ENCODE measurements at places on chromosomes 1 and 21.

DNA sequence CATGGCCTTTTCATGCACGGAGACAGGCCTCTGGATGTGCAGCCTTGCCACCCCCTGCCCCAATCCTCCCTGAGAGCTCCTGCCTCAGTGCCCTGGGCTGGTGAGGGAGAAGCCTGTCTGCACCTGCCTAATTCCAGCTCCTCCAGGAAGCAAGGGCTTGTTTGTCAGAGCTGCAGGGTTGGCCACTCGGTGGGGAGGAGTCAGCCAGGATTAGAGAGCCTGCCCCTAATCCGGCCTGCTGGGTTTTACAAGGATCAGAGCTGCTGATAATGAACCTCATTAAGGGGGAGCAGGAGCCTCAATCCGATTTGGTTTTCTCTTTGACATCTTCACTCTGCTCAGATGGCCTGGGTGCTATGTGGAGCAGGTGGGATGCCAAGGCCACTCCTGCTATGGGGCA, 31.9 kb upstream of the LHX4 start:
- DNase-seq: no peak

DNA sequence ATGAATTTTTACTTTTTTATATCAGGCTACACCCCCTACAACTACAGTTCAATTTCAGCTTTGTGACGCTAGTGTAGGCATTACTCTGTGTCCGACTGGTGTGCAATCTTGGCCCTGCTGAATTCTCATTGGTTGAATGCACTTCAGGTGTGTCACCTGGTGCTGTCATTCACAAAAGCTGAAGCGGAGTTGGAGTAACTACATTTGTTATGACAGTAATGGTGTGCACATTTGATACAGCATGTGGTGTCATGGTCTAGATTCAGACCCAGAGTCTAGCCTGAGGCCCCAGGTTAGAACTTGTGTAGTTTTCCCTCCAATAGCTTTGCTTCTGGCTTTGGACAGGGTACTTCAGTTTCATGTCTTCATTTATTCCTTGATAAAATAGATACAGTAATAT, 88.7 kb downstream of the C1orf94 start:
- no peak for DNase-seq

GRCh38 chr21:41578716-41579115, 70.8 kb upstream of the TMPRSS2 start:
- DNase-seq: no peak

DNA sequence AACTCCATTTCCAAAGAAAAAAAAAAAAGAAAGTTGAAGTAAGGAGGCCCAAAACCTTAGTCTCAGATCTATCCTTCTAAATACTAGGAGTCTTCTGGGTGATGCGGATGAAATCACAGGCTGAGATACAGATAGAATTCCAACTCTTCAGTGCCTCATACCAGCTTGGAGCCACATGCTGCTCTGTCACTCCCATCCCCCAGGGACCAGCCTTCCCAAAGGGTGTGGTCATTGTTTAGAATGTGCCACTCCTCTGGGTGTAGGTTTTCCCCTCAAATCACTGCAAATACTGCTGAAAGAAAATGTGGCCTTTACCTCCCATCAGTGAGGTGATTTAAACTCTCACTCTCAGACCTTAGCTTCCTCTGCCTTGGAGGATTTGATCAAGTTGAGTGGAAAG, 112.9 kb downstream of the CDC7 start:
- DNase-seq: no peak

GRCh38 chr1:218462587-218462986, 117.5 kb downstream of the TGFB2 start:
- no peak for DNase-seq

GRCh38 chr1:43452789-43453441, 816 bp downstream of the HYI start:
- peak; percentile 83 for DNase-seq

DNA sequence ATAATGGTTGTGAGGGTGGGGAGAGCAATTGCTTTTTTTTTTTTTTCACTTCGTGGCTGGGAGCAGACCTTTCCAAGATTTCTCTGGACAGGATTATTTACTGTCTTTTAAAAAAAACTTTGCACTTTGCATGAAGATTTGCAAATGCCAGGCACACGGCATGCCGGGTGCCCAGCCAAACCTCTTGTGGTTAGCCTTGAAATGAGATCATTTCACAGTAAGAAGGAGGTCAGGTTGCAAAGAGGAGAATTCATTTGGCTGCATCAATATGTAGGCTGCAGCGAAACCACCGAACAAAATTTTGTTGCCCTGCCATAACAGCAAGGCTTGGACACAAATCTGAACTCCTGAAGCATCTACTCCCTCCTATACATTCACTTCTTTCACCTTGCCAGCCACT, 36.5 kb upstream of the KCND3 start:
- DNase-seq: no peak

- DNase-seq: no peak
Measured at GRCh38 chr1:198849093-198849492, 210.3 kb downstream of the PTPRC start.

GRCh38 chr1:70288166-70288565, 66.4 kb downstream of the ANKRD13C start:
- no peak for DNase-seq

DNA sequence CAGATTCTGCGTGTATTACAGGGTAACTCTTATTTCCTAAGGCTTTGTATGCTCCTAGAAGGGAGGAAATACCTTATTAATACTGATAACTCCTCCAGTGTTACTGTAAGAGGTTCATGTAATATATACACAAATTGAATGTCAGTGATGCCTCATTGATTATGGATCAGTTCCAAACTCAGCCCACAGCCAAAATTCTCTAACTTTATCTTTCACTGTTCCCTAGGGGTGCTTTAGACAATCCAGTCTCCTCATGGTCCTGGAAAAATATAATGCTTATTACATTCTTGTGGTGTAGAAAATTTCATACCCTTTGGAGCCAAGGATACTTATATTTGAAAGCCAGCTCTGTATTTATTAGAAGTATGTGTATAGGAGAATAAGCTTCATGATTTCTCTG, 73.0 kb downstream of the NGF start:
- no peak for DNase-seq

GRCh38 chr1:99177465-99177864, 86.8 kb upstream of the PLPPR4 start:
- DNase-seq: no peak

DNA sequence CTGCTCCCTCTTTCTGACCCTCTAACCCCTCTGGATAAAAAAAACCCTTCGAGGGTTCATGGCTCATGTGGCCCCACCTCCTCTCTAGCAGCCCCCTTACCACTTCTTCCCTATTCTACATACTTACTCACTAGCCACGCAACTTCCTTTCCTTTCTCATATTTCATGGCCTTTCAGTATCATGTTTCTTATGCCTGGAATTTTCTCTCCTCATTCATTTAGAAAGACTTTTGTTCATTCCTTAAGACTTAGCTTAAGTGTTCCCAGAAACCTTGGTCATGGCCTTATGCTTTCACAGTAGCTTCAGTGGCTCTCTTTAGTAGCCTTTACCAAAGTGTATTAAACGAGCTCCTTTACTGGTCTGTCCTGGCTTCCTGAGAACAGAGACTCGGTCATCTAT, 6.1 kb downstream of the ACP6 start:
- no peak for DNase-seq

GRCh38 chr1:26900001-26900814, at the start of gene GPATCH3:
GPATCH3 (minus strand) TSS chr1:26900467; CDS start chr1:26900442, 25 bp downstream.
- peak; percentile 89 for DNase-seq

DNA sequence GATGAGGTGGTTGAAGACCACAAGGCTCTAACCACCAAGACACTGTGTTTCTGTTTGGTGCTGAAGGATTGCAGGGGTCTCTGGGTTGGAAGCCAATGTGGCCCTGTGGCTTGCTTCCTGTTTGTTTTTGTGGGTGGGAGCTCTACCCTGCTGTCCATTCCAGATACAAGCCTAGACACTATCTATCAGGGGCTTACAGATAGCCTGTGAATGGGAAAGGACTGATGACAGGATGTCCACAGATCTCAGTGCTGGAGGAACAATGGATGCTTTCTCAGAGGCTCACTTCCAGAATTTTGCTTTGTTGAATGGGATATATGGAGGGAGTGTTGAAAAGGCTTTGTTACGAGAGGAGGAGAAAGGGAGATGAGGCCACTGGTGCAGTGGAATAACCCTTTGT, 69.7 kb downstream of the NOS1AP start:
- no peak for DNase-seq

- DNase-seq: no peak
Measured at GRCh38 chr1:172357753-172358385, 62.6 kb upstream of the C1orf105 start.

- peak; percentile 86 for DNase-seq
Measured at GRCh38 chr1:226988334-226988666, 48.2 kb downstream of the COQ8A start.

DNA sequence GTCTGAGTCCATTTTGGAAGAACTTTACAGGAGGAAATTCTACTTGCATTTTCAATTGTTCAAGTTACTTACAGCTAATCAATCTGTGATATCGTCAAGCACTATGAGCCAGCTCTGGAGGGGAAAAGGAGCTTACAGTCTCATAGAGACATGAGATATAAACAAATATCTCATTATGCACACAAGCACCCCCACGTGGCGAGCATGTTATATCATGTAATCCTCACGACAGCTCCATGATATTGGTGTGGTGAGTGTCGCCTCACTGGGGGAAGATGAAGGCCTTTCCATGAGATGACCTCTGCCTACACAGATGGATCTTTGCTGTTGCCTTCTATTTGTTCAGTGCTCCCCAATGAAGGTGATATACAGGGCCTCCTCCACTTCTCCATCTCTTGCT, 34.6 kb downstream of the TNR start:
- DNase-seq: no peak

GRCh38 chr1:156662005-156662799, 15.0 kb downstream of the NES start:
- no peak for DNase-seq

DNA sequence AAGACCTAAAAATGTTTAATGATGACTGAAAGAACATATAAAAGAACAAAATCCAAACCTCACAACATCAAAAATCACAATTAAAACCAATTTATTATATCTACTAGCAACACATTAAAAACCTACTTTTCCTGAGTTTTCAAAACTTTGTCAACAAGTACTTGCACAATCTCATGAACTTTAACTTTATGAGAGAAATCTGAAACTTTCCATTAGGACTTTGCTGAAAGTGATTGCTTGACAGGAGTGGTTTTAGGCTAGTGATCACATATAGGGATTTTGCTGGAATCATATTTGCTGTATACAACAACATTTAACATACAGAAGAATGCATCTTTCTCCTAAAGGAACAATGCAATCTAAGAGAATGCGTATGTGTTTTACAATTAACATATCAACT, 13.2 kb downstream of the HNRNPR start:
- DNase-seq: no peak

DNA sequence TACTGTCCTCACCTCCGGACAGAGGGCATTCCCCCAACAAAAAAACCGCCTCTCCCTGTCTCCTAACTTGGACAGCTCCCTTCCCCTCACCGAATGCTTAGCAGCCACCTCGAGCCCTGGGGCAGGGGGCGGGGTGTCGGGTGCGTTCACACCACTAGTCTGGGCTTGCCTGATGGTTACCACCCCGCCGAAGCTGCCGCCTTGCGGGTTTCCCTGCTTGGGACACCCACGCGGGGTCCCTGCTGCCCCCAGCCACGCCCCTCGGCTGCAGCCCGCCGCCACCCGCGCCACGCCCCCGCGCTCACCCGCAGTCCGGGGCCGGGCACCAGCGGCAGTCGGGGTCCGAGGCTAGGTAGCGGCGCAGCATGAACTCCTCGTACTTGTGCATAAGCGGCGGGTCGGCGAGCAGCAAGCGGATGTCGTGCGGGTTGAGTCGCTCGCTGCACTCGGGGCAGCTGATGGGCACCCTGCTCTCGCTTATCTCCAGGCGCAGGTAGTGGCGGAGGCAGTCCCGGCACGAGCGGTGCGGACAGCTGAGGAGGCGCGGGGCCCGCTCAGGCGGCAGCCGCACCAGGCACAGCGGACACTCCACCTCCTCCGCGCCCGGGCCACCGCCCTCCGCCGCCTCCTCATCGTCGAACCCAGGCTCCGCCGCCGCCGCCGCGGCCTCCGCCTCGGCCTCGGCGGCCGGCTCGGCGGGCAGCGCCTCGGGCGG, 706 bp downstream of the RNF19B start:
- peak; percentile 56 for DNase-seq

- no peak for DNase-seq
Measured at GRCh38 chr1:55059302-55060132, 20.2 kb downstream of the PCSK9 start.

DNA sequence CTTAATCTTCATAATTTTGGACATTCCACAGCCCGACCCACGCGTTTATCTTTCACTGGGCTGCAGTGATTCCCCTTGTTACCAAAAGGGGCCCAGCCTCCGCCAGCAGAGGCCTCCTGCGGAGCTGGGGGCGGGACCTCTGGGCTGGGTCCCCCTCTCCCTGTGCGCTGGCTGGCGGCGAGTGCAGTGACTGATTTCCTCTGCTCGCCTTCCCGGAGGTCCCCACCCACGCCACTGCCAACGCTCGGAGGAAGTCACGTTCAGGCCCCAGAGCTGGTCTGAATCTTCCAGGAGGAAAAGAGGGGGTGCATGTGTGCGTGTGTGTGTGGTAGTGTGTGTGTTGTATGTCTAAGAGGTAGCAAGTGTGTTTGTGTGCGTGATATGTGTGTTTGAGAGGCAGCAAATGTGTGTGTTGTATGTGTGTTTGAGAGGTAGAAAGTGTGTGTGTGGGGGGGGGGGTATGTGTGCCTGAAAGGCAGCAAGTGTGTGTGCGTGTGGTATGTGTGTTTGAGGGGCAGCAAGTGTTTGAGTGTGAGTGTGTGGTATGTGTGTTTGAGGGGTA, 35.0 kb upstream of the JAK1 start:
- DNase-seq: no peak

DNA sequence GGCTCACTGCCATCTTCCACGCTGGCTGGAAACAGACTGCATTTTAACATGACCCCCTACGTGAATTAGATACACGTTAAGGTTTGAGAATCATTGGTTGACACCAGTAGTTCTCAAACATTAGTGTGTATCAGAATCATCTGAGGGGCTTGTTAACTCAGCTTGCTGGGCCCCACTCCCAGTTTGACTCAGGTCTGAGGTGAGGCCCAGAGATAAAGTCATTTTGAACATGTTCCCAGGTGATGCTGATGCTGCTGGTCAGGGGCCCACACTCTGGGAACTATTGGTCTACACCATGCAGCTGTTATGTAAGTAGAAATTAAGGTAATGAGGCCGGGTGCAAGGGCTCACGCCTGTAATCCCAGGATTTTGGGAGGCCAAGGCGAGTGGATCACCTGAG, 1.3 kb downstream of the LSM10 start:
- DNase-seq: no peak

DNA sequence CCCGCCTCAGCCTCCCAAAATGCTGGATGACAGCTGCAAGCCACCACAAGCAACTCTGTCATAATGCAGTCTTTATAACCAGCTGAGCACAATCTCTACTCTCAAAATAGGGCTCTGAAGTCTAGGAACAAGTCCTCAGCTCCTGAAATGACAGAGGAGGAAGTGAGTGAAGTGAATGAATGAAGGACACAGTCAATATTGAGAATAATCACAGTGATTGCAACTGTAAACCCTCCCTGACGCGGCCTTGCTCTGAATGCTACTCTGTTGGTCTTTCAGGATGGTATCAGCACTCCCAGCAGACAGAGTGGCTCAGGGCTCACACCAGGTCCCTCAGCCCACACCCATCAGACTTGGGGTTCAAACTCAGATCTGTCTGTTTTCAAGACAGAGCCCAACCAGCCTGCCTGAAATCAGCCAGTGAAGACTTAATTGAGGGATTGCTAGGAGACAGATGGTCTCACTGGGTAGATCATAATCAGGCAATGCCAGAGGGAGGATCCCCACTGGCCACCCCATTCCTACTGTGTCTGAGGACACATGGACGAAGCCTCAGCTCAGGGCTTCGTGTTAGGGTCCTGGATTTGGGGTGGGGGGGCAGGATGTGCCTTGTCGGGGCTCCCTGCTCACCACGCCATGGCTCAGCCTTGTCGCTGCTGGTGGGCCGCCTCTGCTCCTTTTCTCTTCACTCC, 20.9 kb downstream of the RNF187 start:
- no peak for DNase-seq

Data from NCI-H510A (cell line).